ENCODE measurements at places on chromosomes 3 and 15.

DNA sequence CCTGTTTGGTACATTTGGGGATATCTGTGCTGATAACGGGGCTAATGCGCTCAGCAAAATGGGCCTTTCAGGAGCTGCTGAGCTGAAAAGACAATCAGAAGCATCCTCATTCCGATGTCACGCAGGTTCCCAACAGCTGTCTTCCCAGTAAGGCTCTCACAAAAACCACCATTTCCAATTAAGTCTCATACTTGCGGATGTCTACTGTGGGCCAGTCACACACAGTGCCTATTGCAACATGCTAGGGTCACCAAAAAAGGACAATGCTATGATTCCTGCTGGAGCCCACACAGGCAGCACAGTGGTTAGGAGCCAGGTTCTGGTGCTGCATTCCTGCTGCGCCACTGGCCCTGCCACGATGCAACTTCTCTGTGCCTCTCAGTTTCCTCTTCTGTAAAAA is 16.4 kb upstream of the LDHAL6B start:
- no peak for DNase-seq

DNA sequence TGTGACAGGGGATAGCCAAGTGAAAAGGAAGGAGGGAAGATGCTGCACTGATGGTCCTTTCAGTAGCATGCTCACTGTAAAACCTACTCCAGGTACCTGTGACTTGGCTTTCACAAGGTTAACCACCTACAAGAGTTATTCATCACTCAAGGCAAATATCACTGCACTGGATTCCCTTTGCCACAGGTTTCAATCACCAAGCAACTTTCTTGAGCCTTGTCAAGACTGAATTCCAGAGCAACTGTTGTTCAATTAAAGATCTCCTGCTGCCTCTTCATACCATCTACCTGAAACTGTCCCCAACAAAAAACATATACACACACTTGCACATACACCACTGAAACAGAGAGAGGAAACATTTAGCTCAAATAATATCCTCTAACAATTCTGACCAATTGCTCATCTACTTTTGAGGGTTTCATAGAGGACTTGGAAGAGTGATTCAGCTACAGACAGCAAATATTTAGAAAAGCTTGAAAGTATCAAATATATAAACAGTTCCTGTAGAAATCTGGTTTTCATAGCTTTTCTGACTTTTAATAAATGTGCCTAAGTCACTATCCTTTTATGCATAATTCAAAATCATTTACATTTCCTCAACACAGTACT is 6.5 kb downstream of the IGF2BP2 start:
- no peak for DNase-seq

- DNase-seq, result no peak
Observed at GRCh38 chr15:81117136-81117535, 16.9 kb upstream of the CFAP161 start.

DNA sequence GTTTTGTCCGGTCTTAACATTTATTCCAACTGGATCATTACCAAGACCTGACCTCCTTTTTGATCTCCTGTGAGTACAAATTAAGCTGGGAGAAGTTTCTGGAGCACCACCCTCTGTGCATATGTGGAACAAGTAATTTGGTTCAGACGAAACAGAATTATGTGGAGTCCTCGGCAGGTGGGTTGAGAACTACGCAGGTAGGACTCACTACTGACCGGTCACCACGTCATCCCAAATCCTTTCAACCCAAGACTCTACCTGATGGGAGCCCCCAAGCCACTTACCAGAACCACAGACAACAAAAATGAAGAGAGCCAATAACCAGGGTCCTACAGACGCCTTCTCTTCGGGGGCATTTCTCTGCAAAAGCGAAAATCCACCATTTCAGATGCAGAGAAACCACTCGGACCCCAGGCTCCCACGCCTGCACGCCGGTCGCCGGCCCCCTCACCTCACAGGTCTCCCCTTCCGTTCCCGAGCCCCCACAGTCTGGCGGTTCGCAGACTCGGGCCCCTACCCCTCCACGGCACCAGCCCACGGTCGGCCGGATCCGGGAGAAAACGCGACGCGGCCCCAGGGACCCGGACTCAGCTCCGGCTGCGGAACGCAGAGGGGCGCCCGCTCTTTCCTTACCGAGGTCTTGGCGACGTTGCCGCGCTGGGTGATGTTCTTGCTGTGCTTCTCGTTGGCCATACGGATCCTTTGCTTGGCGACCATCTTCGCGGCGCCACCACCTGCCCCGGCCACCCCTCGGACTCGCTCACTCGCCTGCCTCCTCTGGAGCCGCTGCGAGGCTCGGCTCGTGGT is 674 bp downstream of the SERP1 start:
- no peak for DNase-seq

- no peak for DNase-seq
Observed at GRCh38 chr15:58039079-58040035, 26.2 kb downstream of the ALDH1A2 start.

DNA sequence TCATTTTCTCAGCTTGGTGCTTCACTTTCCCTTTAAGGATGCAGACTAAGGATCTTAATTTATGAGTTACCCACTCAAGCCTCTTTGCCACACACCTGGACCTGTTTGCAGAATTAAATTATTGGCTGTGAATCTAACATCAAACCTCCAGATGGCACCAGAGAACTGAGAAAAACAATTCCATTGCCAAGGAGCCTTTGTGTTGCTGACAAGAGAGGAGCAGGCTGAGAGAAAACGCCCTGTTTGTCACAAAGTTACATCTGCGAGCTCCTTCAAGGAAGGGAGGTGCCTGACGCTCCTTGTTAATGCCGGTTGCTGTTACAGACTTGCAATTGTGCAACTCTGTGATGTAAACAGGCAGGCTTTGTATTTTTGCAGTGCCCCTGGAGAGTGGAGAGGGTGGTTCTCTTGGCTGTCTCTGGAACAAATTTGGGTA is 36.3 kb upstream of the TMC3 start:
- no peak for DNase-seq

- no peak for DNase-seq
Observed at GRCh38 chr3:80079886-80080285, 312.1 kb upstream of the ROBO1 start.

GRCh38 chr15:61115241-61115640 is 113.9 kb downstream of the RORA start:
- no peak for DNase-seq

- DNase-seq, result no peak
Observed at GRCh38 chr3:31871939-31872507, 109.0 kb downstream of the OSBPL10 start.
